ENCODE measurements at places on chromosomes 13 and 19. TPM values are rescaled to one million over a fixed set of nuclear protein-coding genes. Genes with fewer than 3 reads are reported as not detected.

DNA sequence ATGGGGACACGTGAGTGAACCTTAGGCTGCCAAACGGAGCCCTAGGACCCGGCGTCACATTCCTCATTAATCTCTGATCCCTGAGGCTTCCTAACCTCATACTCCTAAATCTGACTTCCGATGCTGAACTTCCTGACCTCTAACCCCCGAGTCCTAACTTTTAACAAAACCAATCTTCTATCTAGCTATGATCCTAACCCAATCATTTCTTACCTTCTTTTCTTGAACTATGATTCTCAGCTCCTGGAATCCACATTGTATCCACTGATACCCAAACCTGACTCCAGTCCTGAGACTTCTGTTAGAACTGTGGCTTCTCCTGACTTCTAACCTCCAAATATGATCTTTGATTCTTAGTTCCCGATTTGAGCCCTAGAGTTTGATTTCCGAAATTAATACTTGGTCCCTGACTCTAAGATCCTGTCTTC lies 447 bp downstream of the NFKBIB start:
- DNase-seq, result no peak

GRCh38 chr19:41425174-41426115 lies 1.7 kb downstream of the B3GNT8 start:
- DNase-seq, result no peak

DNA sequence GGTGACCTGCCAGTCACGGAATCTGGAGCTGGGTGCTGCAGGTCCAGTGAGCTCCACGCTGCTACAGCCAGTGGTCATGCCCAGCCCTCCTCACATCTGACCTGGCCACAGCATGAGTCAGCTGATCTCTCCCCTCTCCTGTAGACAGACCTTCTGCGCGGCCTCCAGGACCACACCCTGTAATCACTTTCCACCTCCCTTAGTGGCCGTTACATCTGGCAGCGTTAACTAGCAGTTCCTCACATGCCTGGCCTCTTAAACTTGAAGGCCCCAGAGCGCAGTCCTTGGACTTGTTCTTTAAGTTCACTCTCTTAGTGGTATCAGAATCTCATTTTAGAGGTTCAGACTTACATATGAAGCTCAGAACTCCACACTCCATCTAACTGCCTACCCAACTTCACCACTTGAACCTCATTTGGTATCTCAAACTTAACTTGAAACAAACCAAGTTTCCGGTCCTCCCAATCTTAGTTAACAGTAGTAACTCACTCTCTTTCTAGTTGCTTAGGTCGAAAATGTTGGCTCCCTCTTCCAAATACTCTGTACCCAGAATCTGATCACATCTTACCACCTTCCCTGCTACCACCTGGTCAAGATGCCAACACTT lies 22.7 kb downstream of the MIPEP start:
- no peak for DNase-seq

DNA sequence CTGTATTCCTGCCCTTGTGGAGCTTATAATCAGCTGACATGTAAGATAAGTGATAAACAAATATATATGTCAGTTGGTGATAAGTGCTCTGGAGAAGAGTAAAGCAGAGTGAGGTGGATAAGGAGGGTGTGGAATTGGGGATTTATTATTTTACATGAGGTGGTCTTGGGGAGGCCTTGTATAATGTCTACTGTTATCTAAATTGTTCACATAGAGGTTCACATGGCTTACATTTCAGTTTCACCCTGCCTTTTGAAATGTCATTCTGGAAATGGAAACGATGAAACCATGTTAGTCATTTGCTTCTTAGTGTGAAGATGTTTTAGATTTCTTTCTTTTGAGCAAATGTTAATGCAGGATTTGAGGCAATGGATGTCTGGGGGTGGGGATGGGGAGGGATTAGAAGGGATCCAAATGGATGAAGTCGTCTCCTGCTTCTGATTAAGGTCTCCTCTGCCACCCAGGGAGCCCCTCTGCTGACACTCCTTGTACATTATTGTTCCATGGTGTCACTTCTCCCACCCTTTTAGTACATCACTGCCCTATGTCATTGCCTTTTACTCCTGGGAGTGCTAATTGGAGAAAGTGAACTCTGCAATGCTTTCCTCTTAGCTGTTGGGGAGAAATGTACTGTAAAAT lies 14.0 kb downstream of the B3GLCT start:
- DNase-seq, result no peak

The STOML3 gene
- not detected for total RNA-seq

Measured in right cardiac atrium (tissue), 5 donors.